ENCODE measurements at places on chromosomes 7 and 10.

DNA sequence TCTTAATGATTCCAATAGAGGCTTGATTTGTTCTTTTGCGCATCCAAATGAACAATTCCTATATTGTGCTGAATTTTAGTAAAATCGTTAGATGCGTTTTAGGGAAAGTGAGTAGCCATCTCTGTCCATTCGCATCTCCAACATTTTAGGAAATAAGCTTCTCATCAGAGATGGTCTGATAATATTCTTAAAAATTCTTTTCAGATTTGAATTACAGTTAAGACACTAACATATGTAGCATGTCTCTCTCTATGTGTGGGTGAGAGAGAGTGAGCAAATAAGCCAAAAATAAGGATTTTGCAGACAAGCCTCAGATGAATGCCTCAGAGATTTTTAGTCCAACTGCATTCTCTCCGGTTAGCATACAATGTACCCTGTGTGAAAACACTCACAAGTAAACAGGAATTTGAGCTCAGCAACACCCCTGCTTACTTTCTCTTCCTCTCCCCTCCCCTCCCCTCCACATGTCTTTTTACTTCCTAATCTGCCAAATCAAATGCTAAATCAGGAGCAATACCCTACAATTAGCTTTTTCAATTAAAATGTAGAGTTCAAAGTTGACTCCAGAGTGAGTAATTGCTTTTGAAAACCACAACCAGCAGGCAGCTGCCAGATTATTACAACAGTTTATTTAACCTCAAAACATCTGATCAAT lies 354.4 kb downstream of the CRPPA start:
- no peak for DNase-seq

GRCh38 chr10:111872591-111872990 lies 311.0 kb downstream of the GPAM start:
- DNase-seq = no peak

DNA sequence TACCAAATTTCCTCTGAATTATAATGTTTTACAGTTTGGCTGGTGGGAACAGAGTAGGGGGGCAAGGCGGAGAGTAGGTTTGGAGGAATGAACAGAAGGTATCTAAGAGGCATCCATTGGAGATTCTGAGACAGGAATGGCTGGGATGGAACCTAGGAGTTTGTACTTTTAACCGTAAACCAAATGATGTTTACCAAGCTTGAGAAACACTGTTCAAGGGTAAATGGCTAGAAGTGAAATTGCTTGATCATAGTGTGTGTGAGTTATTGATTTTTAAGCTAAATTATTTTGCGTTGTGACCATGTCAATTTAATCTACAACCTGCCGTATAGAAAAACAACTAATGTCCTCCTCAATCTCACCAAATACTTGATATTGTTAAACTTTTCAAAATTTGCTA lies 306.4 kb upstream of the PHYHIPL start:
- DNase-seq = no peak

- no peak for DNase-seq
Measured at GRCh38 chr7:101510297-101510696, 118.8 kb downstream of the MYL10 start.

GRCh38 chr10:102776779-102777456 lies 33.2 kb downstream of the WBP1L start:
- no peak for DNase-seq

DNA sequence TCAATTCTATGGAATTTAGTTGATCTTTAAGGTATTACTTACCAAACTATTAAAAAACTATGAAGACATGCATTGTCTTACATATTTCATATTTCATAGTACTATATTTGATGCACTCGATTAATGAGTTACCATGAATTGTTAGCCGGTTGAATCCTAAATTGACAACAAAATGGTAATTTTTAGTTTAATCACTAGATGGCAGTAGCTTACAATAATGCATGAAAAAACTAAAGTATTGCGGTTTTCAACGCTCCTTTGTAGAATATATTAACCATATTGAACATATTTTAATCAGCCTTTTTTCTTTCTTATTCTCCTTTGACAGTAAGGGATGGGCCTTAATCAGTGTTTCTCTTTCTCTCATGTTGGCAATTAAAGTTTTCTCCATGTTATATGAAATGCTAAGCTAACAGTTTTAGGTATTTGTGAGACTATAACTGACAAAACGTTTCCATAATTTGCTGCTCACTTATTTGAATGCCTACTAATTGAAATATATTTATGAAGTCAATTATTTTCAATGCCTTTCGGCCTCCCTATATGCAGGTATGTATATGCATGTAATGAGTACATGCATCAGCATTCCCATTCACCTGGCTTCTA lies 48.5 kb upstream of the ARL4A start:
- DNase-seq = no peak

- DNase-seq = no peak
Measured at GRCh38 chr7:2820508-2820934, 23.6 kb downstream of the GNA12 start.

- DNase-seq = no peak
Measured at GRCh38 chr7:151810441-151811232, 66.3 kb downstream of the PRKAG2 start.

DNA sequence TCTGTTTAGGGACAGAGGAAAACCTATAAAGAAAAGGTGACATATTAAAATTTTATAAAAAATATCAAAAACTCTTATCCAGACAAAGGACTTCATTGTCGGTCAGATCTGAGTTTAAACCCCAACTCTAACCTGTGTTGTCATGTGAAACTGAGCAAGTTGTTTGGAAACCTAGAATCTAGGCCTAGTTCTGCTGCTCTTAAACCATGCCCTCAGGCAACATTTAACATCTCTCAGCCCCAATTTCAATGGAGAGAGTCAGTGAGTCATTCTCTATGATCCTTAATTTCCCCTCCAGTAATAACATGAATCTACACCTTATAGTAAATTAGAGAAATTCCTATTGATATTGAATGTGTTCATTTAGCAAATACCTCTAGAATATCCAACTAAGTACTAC lies 192.3 kb downstream of the IMMP2L start:
- DNase-seq = no peak

- DNase-seq = no peak
Measured at GRCh38 chr10:34153663-34154382, 661.3 kb downstream of the PARD3 start.

DNA sequence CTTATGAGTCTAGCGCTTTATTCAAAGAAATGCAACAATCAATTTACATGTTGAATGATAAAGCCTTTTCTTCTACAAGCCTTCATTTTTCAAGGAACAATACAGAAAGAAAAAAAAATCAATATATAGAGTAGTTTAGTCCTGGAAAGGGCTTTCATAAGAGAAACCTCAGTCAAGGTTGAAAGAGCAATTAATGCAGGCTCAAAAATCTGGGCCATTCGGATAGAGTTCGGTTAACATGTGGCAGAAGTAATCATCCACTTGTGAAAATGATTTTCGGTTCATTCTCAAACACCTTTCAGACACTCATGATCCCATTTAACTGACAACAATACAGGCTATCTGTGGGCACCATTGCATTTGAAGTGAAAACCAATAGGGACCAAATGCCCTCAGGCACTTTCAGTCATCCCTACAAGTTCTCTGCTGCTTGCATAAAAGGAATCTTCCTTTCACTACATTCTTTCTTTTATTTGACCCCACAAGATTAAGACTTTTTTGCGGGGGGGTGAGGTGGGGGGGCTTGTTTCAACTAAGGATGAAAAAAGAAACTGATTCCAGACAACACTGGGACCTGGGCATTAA lies 177.9 kb downstream of the RNF133 start:
- DNase-seq = no peak

GRCh38 chr7:37198041-37198905 lies 250.4 kb downstream of the ELMO1 start:
- DNase-seq = no peak

- DNase-seq = no peak
Measured at GRCh38 chr7:27433581-27433980, 191.0 kb downstream of the EVX1 start.
